ENCODE measurements at places on chromosomes 1 and 21.
A peak's percentile ranks its signal among the peaks of the same experiment; 100 is the strongest.

GRCh38 chr21:24259241-24259640 lies 1348.0 kb downstream of the MRPL39 start:
- no peak for DNase-seq

DNA sequence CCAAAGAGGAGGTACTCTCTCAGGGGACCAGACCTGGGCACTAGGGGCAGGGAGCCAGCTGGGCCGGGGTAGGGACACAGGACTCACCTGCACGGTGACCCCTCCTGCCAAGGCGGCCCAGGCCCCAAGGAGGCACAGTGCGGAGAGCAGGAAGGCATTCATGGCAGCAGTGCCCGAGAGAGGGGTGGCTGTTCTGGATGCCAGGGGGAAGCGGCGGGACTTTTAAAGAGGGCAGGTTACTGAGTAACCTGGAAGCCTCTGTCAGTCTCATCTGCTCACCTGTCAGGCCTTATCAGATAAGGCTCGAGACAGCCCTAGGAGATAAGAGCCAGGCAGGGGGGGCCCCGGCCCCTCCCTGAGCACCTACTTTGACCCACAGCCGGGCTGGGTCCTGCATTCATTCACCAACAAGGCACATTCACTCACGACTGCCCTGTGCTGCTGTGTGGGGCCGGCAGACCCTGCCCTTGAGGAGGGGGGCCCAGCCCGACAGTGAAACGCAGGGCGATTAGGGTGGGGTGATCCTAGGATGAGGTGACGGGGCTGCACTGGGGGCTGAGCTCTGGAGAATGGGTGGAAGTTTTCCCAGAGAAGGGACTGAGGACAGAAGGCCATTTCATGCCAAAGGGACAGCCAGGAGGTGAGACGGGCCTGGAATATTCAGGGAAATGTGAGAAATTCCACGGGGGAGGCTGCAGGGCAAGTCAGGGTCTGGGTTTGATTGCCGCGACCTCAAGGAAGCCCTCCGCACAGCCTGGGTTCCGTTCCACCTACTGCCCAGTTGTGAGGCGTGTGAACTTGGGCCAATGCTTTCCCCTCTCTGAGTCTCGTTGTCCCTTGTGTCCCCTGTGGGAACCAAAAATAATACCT lies at the start of gene GUCA2A:
Gene GUCA2A (minus strand): TSS at position 195 of the 870 bp plus-strand sequence. CDS start 33 bp downstream, at position 162.
- no peak for DNase-seq

DNA sequence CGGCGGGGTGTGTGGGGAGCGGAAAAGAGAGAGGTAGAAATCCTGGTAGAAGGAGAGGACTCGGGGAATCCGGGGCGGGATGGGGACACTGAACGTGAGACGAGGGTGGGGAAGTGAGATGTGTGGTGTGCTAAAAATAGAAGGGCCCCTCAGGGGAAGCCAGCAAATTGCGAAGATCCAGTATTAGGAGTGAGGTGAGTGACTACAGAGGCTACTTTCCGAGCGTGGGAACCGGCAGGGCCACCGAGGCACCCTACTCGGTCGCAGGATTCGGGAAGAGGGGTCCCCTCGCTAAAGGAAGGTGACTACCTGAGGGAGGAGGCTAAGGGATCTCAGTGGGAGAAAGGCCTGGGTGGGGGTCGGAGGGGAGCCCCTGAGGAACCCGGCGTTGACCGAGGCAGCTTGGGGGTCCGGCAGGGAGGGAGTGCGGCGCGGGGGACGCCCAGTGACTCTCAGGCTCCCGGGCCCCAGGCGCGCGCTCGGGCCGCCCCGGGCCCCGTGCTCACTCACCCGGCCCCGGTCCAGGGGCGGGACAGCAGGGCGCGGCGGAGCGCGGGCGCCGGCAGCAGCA lies 318 bp downstream of the ALDH4A1 start:
- no peak for DNase-seq

GRCh38 chr21:20802631-20803260 lies 195.5 kb upstream of the NCAM2 start:
- DNase-seq: no peak

- no peak for DNase-seq
Observed at GRCh38 chr1:54795841-54796468, 5.2 kb downstream of the TTC22 start.

- DNase-seq: no peak
Observed at GRCh38 chr1:244783138-244783537, 52.3 kb upstream of the COX20 start.

GRCh38 chr1:179003512-179004066 lies 22.1 kb upstream of the FAM20B start:
- DNase-seq: no peak

GRCh38 chr1:107804741-107805140 lies 160.2 kb downstream of the VAV3 start:
- DNase-seq: no peak

DNA sequence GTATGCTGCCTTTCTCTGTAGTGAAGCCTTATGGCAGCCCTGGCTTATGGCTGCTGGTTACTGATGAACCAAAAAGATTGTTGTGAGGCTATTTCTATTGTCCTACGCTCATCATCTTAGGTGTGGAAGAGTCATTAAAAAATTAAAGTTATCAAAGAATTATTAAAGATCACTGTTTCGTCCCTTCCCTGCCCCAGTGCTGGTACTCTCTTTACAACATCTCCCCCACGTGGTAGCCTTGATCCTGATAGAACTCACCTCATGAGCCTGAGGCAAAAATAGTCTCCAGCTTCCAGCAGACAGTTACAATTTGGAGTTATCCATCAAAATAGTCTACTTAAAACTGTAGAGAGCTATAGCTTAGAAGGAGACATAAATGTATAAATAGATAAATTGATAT lies 201.5 kb downstream of the S1PR1 start:
- no peak for DNase-seq

- no peak for DNase-seq
Observed at GRCh38 chr1:58000116-58000515, 546.4 kb downstream of the OMA1 start.

- no peak for DNase-seq
Observed at GRCh38 chr1:202760589-202760988, 47.6 kb downstream of the KDM5B start.

DNA sequence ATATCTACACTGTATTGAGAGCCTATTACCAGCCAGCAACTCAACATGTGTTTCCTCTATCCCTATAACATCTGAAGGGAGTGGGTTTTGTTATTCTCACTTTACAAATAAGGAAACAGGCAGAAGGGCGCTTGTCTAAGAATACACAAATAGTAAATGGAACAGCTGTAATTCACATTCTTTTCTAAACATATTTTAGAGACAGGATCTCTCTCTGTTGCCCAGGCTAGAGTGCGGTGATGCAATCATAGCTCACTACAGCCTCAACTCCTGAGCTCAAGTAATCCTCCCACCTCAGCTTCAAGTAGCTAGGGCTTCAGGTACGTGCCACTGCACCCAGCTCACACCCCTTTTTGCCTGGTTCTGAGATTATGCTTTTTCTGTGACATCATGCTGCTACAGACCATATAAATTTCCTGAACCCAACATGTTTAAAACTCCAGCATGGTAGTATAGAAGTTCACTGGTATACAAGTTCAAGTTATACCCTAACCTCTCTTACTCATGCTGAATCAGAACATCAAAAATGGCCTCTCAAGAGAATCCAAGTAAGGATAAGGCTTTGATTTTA lies 8.6 kb upstream of the TACSTD2 start:
- DNase-seq: no peak

- no peak for DNase-seq
Observed at GRCh38 chr1:34840426-34840825, 19.1 kb downstream of the SMIM12 start.

- no peak for DNase-seq
Observed at GRCh38 chr1:85504417-85504816, 39.5 kb upstream of the DDAH1 start.

DNA sequence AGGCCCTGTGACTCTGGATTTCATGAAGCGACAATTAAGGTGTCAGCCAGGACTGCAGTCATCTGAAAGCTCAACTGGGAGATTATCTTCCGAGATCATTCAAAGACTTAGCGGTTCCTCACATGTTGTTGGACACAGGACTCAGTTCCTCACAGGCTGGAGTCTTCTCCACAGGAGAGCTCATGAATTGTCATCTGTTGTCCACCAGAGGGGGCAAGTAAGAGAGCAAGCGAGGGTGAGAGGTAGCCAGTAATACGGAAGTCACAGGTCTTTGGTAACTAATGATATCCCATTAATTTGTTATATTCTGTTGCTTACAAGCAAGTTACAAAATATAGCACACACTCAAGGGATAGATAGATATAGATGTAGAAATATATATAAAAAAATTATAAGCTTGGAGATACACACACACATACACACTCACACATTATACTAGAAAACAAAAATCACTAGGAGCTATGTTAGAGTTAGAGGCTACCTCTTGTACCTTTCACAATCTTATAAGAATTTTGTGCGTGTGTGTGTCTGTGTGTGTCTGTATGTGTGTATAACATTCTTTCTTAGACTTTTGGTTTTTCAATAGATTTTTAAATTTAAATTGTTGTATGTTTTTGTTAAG lies 1695.3 kb downstream of the BRINP3 start:
- DNase-seq: peak; percentile 8

DNA sequence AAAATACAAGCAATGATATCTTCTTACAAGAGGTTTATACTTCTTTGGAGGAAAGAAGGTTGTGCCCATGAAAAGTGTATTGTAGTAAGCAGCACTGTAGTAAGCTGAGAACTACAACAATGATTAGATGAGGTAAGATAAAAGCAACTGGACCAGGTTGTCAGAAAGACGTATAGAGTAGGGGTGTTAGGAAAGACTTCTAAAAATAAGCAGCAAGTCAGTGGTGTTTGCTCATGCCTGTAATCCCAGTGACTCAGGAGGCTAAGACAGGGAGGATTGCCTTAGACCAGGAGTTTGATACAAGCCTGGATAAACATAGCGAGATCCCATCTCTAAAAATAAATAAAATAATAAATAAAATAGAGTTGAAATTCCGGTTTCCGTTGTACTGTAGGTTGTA lies 4.3 kb upstream of the OR10X1 start:
- DNase-seq: no peak

DNA sequence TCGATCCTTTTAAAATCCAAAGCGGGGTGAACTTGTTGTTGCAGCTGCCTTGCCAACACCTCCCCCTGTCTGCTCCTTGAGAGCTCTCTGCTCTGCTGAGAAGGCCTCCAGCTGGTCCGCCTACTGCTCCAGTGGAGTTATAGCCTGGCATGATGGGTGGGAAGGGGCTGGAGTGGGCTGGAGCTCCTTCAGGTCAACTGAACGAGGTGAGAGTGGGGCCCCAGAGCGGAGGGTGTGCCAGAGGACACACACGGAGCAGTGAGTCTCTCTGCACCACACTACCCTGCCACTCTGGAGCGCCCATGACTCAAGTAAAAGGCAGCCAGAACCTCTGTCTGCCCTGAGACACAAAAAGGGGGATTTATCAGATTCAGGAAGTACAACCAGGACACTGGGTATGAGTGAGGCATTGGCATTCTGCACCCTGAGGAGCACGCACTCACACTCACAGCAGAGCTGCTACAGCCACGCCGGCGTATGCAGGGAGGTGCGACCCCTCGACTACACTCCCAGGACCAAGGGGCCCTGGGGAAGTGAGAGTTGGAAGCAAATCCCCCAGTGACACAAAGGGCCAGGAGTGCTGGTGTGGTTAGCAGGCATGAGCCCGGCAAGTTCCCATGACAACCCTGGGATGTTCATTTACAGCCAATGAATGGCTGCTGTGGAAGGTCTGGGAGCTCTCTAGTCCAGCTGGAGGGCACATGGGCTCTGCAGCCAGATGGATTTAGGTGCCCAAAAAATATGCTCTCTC lies 28.0 kb upstream of the EVA1B start:
- peak; percentile 30 for DNase-seq

GRCh38 chr1:211522804-211523203 lies 30.8 kb upstream of the RD3 start:
- DNase-seq: no peak

- no peak for DNase-seq
Observed at GRCh38 chr1:160996178-160996577, 24.8 kb downstream of the F11R start.

GRCh38 chr1:227798078-227798802 lies 17.2 kb upstream of the PRSS38 start:
- DNase-seq: no peak

DNA sequence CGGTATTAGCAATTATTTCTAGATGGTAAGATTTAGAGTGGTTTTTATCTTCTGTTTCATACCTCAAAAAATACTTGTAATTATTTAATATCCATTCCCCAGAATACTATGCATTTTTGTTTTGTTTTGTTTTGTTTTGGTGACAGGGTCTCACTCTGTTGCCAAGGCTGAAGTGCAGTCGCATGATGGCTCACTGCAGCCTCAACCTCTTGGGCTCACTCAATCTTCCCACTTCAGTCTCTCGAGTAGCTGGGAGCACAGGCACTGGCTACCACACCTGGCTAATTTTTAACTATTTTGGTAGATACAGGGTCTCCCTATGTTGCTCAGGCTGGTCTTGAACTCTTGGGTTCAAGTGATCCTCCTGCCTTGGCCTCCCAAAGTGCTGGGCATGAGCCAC lies 252.7 kb downstream of the AKT3 start:
- DNase-seq: no peak

- no peak for DNase-seq
Observed at GRCh38 chr1:88022516-88022915, 661.6 kb upstream of the PKN2 start.

Measured in neural crest cell (in vitro differentiated cells).